Lung (tissue), 17 donors: ENCODE measurements at places on chromosomes 13 and 19. TPM values are rescaled to one million over a fixed set of nuclear protein-coding genes. Genes with fewer than 3 reads are reported as not detected.
A peak's percentile ranks its signal among the peaks of the same experiment; 100 is the strongest.

DNA sequence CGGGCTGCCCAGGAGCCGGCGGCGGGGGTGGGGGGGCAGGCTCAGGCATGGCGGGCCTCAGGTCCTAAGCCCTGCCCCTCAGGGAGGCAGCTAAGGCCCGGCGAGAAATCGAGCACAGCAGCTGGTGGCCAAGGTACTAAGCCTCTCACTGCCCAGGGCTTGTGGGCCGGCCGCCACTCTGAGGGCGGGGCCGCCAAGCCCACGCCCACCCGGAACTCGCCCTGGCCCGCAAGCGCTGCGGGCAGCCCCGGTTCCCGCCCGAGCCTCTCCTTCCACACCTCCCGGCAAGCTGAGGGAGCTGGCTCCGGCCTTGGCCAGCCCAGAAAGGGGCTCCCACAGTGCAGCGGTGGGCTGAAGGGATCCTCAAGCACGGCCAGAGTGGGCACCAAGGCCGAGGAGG is 33.1 kb downstream of the PCDH8 start:
- H3K4me1 ChIP-seq: no peaks in the 10 kb centered on the region
- H3K36me3 ChIP-seq: no peaks in the 10 kb centered on the region
- H3K27me3 ChIP-seq: no peaks in the 10 kb centered on the region
- DNase-seq: no peak

- H3K36me3 ChIP-seq: peaks cover 20% of the 10 kb centered on the region
- H3K27me3 ChIP-seq: no peaks in the 10 kb centered on the region
- no peak for DNase-seq
- H3K4me3 ChIP-seq: no peak overlapping the region
- H3K27ac ChIP-seq: no peak overlapping the region
- H3K4me1 ChIP-seq: no peaks in the 10 kb centered on the region
Observed at GRCh38 chr13:100657881-100658315, 16.7 kb downstream of the TMTC4 start.

DNA sequence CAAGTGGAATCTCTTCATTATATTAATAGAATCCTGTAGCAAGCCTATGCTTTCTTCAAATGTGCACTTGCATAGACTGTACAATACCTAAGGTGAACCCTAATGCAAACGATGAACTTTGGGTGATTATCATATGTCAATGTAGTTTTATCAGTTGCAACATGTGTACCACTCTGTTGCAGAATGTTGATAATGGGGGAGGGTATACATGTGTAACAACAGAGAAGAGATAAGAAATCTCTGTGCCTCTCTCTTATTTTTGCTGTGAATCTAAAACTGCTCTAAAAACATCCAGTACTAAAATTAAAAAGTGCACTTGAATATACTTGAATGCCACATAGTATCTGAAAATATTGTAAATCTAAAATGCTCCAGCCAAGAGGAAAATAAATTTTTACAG is 820.8 kb upstream of the MIR17HG start:
- no peak for DNase-seq
- no peaks in the 10 kb centered on the region for H3K4me1 ChIP-seq
- no peak overlapping the region for H3K27ac ChIP-seq

DNA sequence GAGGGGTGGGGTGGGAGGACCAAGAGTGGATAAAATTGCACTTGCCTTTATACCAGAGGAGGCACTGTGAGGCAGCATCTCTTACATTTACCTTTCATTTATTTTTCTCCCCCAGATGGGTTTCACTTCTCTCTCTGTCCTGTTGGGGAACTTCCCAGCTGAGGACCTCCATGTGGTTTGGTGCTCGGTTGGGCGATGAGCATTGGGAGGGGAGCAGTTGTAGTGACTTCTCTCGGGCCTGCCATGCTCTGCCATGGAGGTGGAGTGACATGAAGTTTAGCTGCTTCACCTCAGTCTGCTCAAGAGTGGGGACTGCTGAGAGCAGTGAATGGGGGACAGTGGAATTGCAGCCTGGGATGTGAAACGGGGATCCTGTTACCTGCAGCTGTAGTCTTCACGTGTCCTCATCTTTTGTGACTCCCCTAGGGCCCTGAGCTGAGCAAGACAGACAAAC is 23.1 kb upstream of the CXCL17 start:
- DNase-seq: no peak
- no peaks in the 10 kb centered on the region for H3K36me3 ChIP-seq
- H3K4me3 ChIP-seq: no peak overlapping the region
- no peaks in the 10 kb centered on the region for H3K27me3 ChIP-seq
- peak overlapping the region; percentile 43 for H3K27ac ChIP-seq

GRCh38 chr13:102295316-102296048 is 106.4 kb downstream of the FGF14 start:
- peak; percentile 21 for DNase-seq
- peaks cover 3% of the 10 kb centered on the region for H3K4me1 ChIP-seq
- no peak overlapping the region for H3K4me3 ChIP-seq

APOC1 gene
- 282 TPM for total RNA-seq

DPP9 gene
- 95.5 TPM for total RNA-seq
